Activated CD8-positive, alpha-beta memory T cell treated with anti-CD3 and anti-CD28 coated beads for 1 hour (primary cell): ENCODE measurements at places on chromosomes 11 and 22.
A peak's percentile ranks its signal among the peaks of the same experiment; 100 is the strongest.

DNA sequence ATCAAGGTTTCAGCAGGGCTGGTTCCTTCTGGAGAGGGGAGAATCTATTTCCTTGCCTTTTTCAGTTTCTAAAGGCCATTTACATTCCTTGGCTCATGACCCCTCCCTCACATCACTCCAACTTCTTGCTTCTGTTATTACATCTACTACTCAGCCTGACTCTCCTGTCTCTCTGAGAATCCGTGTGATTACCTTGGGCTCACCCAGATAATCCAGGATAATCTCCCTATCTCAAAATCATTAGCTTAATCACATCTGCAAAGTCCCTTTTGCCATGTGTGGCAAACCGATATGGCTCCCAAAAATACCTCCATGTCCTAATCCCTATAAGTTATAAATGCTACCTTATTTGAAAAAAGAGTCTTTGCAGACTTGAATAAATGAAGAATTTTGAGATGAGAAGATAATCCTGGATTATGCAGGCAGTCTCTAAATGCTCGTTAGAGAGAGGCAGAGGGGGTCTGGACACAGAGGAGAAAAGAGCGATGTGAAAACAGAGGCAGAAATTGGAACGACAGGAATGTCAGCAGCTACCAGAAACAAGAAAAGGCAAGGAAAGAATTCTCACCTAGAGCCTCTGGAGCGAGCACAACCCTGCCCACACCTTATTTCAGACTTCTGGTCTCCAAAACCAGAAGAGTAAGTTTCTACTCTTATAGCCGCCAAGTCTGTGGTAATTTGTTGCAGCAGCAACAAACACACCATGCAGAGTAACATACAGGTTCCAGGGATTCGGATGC is 23.6 kb upstream of the ARHGAP32 start:
- no peak for DNase-seq

DNA sequence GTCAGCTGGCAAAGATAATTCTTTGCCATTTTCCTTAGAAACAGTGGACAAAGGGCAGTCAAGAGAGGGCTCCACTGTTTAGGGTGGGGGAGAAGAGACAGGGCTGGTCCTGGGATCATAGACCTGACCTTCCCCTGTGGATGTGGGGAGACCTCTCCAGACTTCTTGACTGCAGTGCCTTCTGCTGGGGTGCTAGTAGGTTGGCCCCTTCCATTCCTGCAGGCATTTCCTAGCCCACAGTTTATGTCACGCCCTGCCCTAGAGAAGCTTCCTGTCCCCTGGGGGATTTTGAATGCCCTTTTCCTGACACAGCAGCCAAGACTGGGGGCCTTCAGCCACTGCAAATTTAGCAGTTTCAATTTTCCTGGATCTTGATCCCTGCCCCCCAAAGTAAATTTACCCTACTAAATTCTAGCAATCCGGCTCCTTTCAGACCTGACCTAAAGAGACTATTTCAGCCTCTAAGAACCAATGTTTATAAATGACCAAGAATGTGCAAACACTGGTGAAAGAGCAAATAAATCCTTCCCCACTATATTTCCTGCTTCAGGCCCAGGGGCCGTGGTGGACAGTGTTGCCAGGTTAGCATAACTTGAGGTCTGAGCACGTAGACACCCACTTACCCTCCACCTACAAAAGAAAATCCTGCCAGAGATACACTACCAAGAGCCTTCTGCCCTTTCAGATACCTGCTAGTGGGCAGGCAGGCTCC is 58.4 kb downstream of the PPFIBP2 start:
- no peak for DNase-seq

GRCh38 chr11:117200813-117201657 is 1.9 kb downstream of the TAGLN start:
- DNase-seq = no peak

- DNase-seq = no peak
Observed at GRCh38 chr22:23700706-23701105, 9.9 kb downstream of the RGL4 start.

DNA sequence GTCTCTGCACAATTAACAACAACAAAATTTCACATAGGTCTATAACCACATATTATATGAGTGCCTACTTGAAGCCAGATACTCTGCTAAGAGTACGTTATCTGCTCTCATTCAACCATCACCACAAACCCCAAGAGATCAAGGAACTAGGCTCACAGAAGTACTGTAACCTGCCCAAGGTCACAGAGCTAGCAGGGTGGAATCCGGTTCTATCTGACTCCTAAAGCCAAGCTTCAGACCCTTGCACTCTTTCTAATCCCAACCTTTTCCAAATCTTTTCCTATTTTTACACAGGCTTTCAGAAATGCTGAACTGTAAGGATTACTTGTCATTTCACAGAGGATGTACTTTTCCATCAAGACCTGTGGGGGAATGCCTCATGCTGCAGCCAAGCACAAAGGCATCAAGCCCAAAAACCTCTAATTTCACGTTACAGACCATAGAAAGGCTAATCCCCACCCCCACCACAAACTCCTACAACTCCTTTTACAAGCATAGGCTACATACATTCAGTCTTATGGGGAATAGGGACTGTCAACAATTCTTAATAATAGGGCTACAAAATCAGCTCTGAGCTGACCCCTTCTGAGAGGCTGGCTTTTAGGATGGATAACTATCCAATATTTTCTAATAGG is 927 bp downstream of the PRCP start:
- no peak for DNase-seq

- no peak for DNase-seq
Observed at GRCh38 chr11:117816846-117817367, 7.6 kb downstream of the FXYD2 start.

DNA sequence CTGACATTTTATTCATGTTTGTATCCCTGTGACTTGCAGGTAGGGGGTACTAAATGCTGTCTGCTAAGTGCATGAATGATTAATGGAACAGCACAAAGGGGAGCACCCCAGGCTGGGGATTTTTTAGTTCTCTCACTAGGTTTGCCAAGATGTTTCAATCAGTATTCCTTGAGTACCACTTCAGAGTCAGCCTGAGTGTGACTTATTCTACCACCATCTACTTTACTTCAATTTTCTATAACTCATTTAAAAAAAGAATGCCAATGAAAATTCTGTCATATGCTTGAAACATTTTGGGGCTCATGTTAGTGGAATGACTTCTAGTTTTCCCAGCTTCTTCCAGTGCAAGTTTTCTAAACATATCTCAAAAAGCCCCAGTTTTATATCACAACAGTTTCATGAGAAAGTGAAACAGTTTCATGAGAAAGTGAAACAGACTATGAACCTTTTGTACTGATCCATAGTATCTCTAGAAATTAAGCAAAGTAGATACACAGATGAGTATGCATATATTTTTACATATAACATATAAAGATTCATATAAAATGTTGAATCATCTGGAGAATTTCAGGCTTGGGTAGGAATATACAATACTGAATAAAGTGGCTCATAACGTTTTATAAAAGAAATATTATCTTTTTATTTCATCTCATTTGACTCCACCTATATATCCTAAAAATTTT is 252.4 kb downstream of the GRM5 start:
- no peak for DNase-seq

DNA sequence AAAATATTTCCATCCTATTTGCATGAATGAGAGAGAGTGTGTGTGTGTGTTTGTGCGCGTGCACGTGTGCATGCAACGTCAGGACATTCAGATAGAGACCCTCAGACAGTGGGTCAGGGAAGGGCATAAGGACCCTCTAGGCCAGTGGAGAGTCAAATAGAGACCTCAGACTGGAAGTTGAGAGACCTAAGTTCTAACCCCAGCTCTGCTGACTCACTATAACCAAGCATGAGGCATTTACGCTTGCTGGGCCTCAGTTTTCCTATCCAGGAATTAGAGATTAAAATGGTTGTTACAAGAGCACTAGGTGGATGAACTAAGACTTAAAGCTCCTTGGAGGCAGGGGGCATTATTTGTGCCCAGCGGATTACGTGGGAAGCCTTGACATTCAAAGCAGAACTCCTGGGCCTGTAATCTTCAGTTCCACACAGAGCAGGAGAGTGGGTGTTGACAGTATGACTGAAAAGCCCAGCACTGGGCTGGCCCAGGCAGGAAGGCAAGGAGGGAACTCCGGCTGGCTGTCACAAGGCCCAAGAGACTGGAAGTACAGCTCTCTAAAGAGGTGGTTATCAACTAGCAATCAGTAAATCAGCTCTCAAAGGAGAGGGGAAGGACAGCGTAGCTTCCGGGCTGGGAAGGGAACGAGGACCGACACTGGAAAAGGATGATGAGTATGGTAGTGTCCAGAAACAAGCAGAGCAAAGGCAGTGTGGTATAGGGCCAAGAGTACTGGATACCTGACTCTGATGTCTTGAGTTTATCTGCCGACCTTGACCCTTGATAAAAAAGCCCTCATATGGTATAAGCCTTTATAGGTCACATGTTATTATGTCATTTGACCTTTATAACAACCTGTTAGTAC is 9.2 kb downstream of the RHOG start:
- no peak for DNase-seq

DNA sequence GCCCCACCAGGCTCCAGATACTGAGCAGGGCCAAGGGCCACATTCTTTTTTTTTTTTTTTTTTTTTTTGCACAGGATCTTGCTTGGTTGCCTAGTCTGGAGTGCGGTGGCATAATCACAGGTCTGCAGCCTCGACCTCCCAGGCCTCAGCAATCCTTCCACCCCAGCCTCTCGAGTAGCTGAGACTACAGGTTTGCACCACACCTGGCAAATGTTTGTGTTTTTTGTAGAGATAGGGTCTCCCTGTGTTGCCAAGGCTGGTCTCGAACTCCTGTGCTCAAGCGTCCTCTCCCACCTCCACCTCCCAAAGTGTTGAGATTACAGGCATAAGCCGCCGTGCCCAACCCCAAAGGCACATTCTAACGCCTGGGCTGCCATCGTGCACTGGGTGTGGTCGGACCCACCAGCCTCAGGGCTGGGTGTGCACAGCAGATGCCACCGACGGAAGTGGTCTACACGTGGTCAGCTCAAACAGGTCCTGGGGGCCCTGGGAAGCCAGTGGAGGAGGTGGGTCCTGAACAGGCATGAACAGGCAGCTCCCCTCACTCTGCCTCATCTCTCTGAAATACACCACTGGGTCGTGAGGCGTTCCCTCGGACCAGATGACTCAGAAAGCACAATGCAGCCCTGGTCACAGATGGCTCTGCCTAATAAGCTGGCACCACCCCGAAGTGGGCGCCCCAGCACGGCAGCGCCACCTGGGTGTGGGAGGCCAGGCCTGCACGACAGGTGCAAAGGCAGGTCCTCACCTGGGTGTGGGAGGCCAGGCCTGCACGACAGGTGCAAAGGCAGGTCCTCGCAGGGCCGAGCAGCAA is 5.1 kb upstream of the B4GALNT4 start:
- peak; percentile 47 for DNase-seq
